ENCODE measurements at places on chromosomes 16 and 17. TPM values are rescaled to one million over a fixed set of nuclear protein-coding genes. Genes with fewer than 3 reads are reported as not detected.

- DNase-seq = no peak
These were observed 88.3 kb downstream of the PRKCB start for GRCh38 chr16:23924128-23924527.

- no peak for DNase-seq
These were observed 194.6 kb upstream of the DYNLRB2 start for GRCh38 chr16:80346111-80346632.

Gene MEAK7
- polyA plus RNA-seq = 6.6 TPM

Gene CHMP6
- polyA plus RNA-seq = 25.6 TPM

DNA sequence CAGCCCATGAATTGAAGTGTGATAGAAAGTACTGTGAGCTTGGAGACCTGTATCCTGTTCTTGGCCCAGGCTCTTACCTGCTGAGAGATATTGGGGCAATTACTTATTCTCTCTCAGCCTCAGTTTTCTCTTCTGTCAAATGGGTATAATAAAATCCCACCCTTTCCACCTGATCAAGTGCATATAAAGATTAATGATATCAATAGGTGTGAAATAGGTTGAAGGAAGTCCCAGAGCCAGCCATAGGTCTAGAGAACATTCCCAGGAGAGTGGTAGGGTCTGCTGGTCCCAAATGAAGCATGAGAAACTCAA is 81.2 kb downstream of the GNAO1 start:
- DNase-seq = no peak

Gene USP43
- 0.13 TPM for polyA plus RNA-seq

- no peak for DNase-seq
These were observed 551 bp upstream of the MLX start for GRCh38 chr17:42566215-42566882.

DNA sequence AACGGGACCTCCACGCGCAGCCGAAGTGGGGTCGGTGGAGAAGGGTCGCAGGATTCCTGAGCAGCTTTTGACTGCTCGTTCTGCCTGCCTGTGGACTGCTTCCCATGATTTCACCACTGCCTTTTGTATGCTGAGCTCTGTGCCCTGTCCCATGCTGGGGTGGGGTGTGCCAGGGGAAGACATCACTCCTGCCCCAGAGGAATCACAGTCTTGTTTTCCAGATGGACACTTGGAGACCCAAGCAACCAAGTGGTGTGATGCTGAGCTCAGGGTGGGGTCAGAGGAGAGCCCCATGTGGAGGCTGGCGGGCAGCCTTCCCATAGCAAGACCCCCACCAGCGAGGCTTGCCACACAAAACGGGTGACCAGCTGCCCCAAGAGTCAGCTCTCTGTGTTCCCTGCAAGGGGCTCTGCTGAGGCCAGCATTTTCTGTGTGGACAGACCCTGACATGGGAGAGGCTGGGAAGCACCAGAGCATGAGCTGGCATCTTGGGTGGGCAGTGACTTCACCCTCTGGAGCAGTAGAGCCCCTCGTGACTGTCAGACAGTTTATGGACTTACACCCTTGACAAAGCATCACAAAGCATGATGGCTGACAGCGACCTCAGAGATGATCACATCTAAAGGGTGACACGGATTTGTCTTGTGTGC is 111.9 kb downstream of the GNAO1 start:
- DNase-seq = no peak

- no peak for DNase-seq
These were observed 81.3 kb downstream of the COX10 start for GRCh38 chr17:14150619-14151018.

- DNase-seq = no peak
These were observed 15.0 kb upstream of the NTN1 start for GRCh38 chr17:9006175-9006767.

Gene RUNDC3A
- polyA plus RNA-seq = 1.9 TPM

Gene PMFBP1
- polyA plus RNA-seq = 0.13 TPM
